ENCODE measurements at places on chromosomes 5 and 9. TPM values are rescaled to one million over a fixed set of nuclear protein-coding genes. Genes with fewer than 3 reads are reported as not detected.

Gene FBLL1
- under 0.01 TPM for total RNA-seq

Gene ATP10B
- total RNA-seq, result not detected

Gene PLPP7
- total RNA-seq, result 13.6 TPM

Gene ALDH1A1
- 0.20 TPM for total RNA-seq

Gene INSL6
- not detected for total RNA-seq

Gene C5orf58
- not detected for total RNA-seq

Gene COMMD10
- 26.8 TPM for total RNA-seq

Gene PCDHA11
- total RNA-seq, result under 0.01 TPM

Gene CNTLN
- total RNA-seq, result 17.4 TPM

Gene ORM2
- total RNA-seq, result not detected

Gene JADE2
- 38.7 TPM for total RNA-seq

Gene BTNL8
- total RNA-seq, result not detected

Gene TOR4A
- 16.0 TPM for total RNA-seq

Gene DBH
- total RNA-seq, result not detected

Gene C9orf50
- not detected for total RNA-seq

Gene ANKHD1
- 58.8 TPM for total RNA-seq

Gene WDR36
- total RNA-seq, result 108 TPM

Gene NEUROG1
- total RNA-seq, result not detected

Gene MRNIP
- 11.4 TPM for total RNA-seq

Gene SPATA31A3
- total RNA-seq, result not detected

Gene SLC6A18
- total RNA-seq, result not detected

Gene CER1
- total RNA-seq, result not detected

Gene CLPTM1L
- 179 TPM for total RNA-seq

Gene GZMA
- total RNA-seq, result not detected

Gene STING1
- total RNA-seq, result 23.9 TPM

Gene IFNA21
- total RNA-seq, result not detected

Gene TMEM215
- not detected for total RNA-seq

Gene PCDHB9
- total RNA-seq, result under 0.01 TPM

Gene CCL27
- total RNA-seq, result not detected

Gene DOCK8
- total RNA-seq, result under 0.01 TPM

Gene NFIB
- 57.3 TPM for total RNA-seq

Gene PPP2R2B
- not detected for total RNA-seq

Gene NMUR2
- total RNA-seq, result not detected

Gene NTRK2
- total RNA-seq, result under 0.01 TPM

Gene CDHR2
- total RNA-seq, result not detected

Gene PRLR
- 0.20 TPM for total RNA-seq

Gene WDR38
- not detected for total RNA-seq

Gene FIBCD1
- total RNA-seq, result 1.8 TPM

Gene PCDHGC3
- 61.0 TPM for total RNA-seq

Gene PLK2
- 23.5 TPM for total RNA-seq

Gene EGFLAM
- total RNA-seq, result 18.2 TPM

Gene DDX4
- total RNA-seq, result not detected

Gene CCL21
- total RNA-seq, result not detected

Gene FOXD4L5
- not detected for total RNA-seq

Gene ANKRD34B
- not detected for total RNA-seq

Gene FBP2
- total RNA-seq, result under 0.01 TPM

Gene GOLPH3
- total RNA-seq, result 64.3 TPM

Gene TMEM174
- not detected for total RNA-seq

Gene PDLIM4
- 62.1 TPM for total RNA-seq

Gene FGF10
- under 0.01 TPM for total RNA-seq

Gene ACTBL2
- total RNA-seq, result not detected

Gene TAF11L10
- not detected for total RNA-seq

Gene ZBTB26
- total RNA-seq, result 2.6 TPM

Data from subcutaneous preadipocyte (primary cell).